ENCODE measurements at places on chromosomes 2 and 18. TPM values are rescaled to one million over a fixed set of nuclear protein-coding genes. Genes with fewer than 3 reads are reported as not detected.

GRCh38 chr2:2769481-2770431 lies 438.7 kb upstream of the MYT1L start:
- DNase-seq, result peak; percentile 32

The CREG2 gene
- 0.26 TPM for total RNA-seq

- DNase-seq, result no peak
Observed at GRCh38 chr2:180412219-180412618, 405.1 kb upstream of the CWC22 start.

DNA sequence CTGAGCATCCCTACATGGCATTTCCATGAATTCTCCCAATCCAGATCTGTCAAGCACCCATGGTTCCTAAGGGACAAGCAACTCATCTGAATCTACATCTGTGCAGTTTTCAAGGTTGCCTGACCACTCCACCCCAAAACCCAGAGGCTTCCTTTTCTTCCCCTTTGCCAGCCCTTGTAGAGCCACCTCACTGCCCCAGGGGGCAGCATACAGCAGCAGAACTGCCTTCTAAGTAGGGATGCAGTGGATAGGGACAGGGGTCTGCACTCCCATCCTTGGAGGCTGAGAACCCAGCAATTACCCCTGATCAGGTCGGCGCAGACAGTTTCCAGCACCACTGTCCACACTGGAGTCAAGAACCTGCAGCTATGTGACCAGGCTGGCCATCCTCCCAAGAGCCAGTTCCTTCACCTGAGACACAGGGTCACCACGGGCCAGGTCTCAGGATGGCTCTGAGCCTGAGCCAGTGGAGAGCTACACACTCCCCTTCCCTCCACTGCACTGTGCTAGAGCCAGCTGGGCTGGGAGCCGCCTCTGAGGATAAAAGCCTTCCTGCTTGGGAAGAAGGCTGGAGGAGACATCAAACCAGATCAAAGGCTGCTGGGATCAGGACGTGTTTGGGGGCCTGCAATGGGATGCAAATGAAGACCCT lies 283.1 kb downstream of the CELF4 start:
- no peak for DNase-seq

DNA sequence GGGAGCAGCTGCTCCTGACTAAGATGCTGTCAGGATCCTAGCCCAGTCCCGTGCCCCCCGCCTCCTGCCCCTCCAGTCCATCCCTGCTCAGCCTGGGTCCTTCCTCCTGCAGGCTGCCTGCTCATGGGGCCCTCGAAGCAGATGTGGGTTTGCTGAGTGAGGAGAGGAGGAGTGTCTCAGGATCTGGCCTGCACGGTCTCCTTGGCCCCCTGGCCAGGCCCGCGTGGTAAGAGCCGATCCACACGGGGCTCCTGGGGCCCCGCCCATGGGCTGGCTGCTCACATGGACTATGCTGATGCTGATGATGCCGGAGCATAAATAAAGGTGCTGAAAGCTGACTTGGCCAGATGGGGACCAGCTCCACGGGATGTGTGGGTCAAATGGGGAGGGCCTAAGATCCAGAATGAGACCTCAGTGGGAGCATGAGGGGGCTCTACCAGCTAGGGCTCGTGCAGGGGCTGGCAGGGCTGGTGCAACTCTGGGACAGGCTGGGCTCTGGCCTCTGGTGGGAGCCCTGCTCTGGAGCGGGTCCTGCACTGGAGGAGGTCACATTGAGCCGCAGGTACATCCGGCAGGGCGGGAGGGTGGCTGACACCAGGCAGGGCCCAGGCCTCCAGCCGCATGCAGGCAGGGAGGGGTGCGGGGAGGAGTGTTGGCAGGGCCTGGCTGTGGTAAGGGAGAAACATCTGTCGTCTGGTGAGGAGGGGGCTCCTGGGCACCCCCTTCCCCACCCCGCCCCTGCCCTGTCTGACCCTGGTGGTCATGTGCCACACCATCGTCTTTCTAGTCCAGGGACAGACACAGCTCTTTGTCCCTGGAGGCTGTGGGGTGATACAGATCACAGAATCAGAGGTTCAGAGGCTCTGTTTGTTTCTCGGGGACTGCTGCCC lies 275.3 kb upstream of the HDAC4 start:
- no peak for DNase-seq

The SLC11A1 gene
- 15.1 TPM for total RNA-seq

DNA sequence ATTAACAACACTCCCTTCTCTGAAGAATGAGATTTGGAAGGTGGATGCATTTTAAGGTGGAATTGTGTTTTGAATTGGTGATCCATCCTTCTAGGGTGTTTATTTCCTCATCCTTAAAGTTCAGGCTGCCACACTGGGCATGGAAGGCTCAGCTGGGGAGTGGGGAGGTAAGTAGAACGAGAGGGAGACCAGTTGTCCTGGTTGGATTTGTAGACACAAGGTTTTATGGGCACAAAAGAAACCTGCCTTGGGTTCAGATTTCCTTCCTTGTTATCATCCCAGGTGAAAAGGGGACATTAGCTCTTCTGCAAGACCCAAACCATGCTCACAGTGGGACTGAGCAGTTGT lies 101.0 kb upstream of the SIX3 start:
- no peak for DNase-seq

GRCh38 chr18:23369266-23369665 lies 83.8 kb upstream of the RIOK3 start:
- no peak for DNase-seq

DNA sequence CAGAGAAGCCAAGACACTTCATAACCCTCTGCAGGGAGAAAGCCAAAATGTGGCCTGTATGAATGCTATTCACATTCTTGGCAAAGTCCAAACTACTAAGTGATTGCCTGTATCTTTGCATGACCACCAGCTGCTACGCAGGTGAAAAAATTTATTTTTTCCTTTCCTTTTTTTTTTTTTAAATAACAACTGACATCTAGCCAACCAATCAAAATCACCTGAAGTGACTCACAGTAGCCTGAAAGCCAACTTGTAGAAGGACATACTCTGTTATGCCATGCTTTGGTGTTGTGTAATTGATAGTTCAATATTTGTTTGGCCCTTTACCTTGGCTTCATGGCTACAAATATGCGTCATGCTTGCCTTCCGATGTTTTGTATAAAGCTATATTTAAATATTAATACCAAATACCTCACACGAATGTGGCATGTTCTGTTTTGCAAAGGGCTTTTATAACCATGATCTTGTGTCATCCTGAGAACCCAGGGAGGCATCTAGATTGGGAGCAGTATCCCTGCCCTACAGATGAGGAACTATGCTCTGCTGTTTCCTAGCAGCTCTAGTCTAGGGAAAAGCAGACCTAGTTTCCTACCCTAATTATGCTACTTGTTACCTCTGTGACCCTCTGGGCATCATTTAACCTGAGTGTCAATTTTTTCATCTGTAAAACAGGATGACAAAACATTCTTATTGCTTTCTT lies 102.1 kb downstream of the MYOM1 start:
- DNase-seq, result no peak

GRCh38 chr2:54589340-54590215 lies 133.5 kb downstream of the SPTBN1 start:
- peak; percentile 41 for DNase-seq

DNA sequence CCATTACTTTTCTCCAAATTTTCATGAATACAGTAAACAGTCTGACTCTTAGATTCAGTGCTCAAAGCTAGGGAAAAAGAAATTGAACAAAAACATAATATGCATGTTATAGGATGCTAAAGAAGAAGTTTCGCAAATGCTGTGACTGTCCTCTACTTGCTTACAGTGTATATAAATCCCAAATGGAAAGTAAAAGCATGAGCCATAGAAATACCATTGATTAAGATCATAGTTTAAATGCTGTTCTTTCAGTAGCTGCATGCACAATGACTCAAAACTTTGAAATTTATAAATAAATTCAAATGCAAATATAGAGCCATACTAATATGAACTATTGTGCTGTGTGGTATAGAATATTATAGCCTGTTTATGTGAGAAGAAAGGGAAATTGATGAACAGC lies 1113.9 kb upstream of the ACVR2A start:
- no peak for DNase-seq

DNA sequence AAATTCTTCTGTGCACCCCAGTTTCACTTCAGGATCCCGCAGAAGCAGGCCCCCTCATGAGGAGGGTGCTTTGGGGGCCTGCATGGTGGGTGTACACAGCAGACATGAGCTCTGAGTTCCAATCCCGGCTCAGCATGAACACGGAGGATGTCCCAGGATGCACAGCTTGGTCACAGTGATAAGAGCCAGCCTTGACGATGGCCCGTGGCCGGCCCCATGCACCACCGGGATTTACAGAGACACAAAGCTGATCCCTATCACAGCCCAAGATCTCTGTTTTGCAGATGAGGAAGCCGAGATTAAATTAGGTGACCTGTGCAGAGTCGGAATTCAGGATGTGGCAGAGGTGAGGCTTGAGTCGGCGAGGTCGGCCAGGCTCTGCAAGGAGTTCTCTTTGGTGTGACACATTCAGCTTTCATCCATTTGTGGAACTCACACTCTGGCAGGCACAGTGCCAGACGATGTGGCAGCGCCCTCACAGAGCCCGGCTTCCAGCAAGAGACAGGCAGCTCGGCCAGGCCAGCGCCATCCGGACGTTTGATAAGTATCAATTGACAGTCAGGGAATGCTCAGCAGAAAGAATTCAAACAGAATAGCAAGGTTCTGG lies 456.3 kb upstream of the MYT1L start:
- no peak for DNase-seq

- no peak for DNase-seq
Observed at GRCh38 chr2:182416191-182416590, 10.6 kb downstream of the PDE1A start.

- no peak for DNase-seq
Observed at GRCh38 chr2:62200291-62200841, 4.5 kb downstream of the B3GNT2 start.

DNA sequence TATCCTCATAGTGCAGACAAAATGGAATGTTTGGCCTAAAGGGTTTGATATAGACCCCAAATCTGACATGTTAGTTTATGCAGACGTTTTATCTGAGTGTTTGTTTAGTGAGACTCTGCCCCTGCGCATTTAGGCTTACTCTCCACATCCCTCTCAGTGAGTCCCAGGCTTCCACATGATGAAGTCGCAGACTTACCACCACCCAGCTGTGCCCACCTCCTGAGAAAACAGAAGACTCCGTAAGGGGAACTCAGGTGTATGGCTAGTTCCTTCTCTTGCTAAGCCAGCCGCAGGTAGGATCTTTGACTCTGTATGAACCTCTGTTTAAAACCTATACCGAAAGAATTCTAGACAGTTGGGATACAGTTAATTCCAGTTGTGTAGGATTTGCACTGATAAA lies 272.6 kb downstream of the PTGR3 start:
- no peak for DNase-seq

GRCh38 chr2:122451040-122451439 lies 695.6 kb downstream of the TSN start:
- DNase-seq, result no peak

The FTCDNL1 gene
- 3.1 TPM for total RNA-seq

The SETBP1 gene
- total RNA-seq, result 36.2 TPM

GRCh38 chr2:241070361-241070760 lies 31.7 kb downstream of the MTERF4 start:
- DNase-seq, result no peak

DNA sequence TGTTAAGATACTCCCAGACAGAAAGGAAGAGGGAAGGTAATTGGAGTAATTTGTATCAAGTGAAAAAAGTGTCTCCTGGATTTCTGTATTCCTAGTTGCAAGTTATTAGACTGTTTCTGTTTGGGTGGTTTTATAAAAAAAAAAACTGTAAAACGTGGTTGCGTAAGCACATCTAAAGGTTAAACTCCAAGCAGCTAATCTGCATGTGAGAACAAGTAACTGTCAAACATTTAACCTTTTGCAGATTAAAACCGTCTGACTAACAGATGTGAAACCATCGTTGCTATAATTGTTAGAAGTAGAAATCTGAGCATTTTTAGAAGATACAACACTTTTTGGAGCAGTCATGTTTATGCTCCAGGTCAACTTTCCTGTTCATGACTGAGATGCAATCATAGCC lies 72.3 kb downstream of the AFF3 start:
- DNase-seq, result no peak

The MAPRE3 gene
- 25.2 TPM for total RNA-seq

- no peak for DNase-seq
Observed at GRCh38 chr2:26300234-26300925, 45.6 kb upstream of the SELENOI start.

The CD226 gene
- total RNA-seq, result 2.9 TPM

The IGFBP5 gene
- total RNA-seq, result 246 TPM

GRCh38 chr2:41540272-41540998 lies 507.4 kb upstream of the PKDCC start:
- no peak for DNase-seq

DNA sequence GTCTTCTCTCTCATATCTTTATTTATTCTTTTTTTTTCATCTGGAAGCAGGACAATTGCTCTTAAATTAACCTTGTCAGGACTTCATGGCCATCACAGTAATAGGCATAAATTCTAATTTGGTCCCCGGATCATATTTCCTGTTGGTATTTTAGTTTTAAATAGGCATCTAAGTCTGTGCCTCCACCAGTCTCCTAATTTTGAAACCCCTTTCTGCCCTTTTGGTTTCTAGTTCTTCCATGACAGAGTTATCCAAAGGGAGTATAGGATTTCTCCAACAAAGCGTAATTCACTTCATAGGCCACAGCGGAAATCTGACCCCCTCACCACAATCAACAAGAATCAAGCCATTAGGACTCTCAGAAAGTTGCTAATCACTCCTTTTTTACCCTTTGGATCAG lies 3.8 kb downstream of the EPHA4 start:
- no peak for DNase-seq

DNA sequence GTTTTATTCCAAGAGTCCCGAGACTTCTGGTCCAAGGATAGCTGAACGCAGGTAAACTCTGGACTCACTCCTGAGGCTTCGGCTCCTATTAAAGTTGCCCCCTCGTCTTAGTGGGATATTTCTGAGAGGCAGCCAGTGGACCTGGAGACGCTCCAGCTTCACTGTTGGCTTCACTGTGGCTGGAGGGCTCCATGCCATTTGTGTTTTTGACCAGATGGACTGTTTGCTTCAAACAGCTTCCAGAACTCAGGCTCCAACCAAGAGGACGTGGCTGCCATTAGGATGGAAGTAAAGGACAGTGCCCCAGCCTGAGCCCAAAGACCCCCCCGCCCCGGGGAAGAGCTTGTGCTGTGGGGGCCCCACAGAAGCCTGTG lies 94.4 kb upstream of the LDAH start:
- no peak for DNase-seq

The CXCR1 gene
- not detected for total RNA-seq

The MDH1B gene
- 2.4 TPM for total RNA-seq

The PLB1 gene
- total RNA-seq, result 7.2 TPM

- DNase-seq, result no peak
Observed at GRCh38 chr2:237412988-237413776, 782 bp downstream of the COL6A3 start.

The ARHGEF4 gene
- total RNA-seq, result 11.7 TPM

The HOXD13 gene
- total RNA-seq, result not detected

The TFCP2L1 gene
- 73.0 TPM for total RNA-seq

The MAP3K19 gene
- total RNA-seq, result not detected

The MXD1 gene
- 13.7 TPM for total RNA-seq

- DNase-seq, result no peak
Observed at GRCh38 chr18:41974796-41975201, 19.8 kb downstream of the PIK3C3 start.
